ENCODE measurements at places on chromosomes 11 and 22. TPM values are rescaled to one million over a fixed set of nuclear protein-coding genes. Genes with fewer than 3 reads are reported as not detected.

GRCh38 chr11:61972672-61973475 is 5.4 kb upstream of the FTH1 start:
- DNase-seq, result peak; percentile 89

GRCh38 chr11:35943713-35944502 is at the start of gene LDLRAD3:
Gene LDLRAD3 (plus strand): TSS chr11:35944062. CDS start chr11:35944099, 37 bp downstream.
- DNase-seq, result peak; percentile 77

GRCh38 chr22:24894998-24895397 is 51.5 kb downstream of the LHFPL7 start:
- DNase-seq, result peak; percentile 44

DNA sequence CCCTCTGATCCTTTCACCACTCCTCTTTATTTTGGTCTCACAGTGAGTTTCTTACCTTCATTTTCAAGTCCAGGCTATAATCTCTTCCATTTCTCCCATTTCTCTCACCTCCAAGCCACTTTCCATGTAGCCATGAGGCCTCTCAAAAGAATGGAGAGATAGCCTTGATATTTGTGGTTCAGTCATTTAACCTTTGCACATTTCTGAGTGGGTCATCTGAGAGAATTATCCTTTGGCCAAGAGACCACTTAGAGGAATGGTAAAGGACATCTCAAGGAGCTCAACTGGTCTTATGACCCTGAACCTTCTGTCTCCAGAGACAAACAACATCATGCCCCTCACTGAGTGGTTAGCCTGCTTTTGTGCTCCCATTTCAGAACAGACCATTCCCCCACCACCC is 121.1 kb downstream of the KIRREL3 start:
- DNase-seq, result no peak

- DNase-seq, result no peak
Measured at GRCh38 chr11:38423042-38423441, 1825.0 kb upstream of the RAG2 start.

GRCh38 chr11:33649944-33650343 is 50.7 kb downstream of the C11orf91 start:
- no peak for DNase-seq

DNA sequence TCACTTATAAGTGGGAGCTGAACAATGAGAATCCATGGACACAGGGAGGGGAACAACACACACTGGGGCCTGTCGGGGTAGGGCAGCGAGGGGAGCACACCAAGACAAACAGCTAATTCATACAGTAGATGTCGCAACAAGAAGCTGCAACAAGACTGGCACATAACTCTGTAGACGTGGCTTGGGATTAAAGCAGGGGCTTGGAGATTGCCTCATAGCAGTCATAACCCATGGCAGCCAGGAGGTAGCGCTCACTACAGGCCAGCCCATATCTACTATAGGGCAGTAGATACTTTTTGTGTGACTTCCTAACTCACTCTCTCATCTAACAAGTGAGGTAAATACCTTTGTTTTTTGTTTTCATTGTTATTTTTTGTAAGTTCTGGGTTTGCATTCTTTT is 1.7 kb upstream of the OR9G4 start:
- no peak for DNase-seq

DNA sequence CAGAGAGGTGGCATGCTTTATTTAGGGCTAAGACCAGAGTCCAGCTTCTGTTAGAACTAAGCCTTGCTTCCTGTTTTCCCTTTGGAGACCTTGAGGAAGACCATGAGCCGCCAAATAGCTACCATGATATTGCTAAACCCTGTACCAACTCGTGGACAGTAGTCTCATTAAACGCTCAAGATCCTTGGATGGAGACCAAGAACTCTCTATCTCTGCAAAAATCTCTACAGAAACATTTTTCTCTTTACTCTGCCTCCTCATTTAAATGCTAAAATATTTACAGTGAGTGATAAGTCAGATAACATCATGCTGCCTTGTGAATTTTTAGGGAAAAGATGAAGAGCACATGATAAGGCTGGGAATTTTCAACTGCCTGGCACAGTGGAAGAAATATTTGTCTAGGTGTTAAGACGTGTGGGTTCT is 197.8 kb downstream of the MAML2 start:
- DNase-seq, result peak; percentile 43

- DNase-seq, result peak; percentile 99
Measured at GRCh38 chr22:25747245-25747944, 5.4 kb downstream of the MYO18B start.

GRCh38 chr11:126336671-126337101 is 18.8 kb upstream of the ST3GAL4 start:
- DNase-seq, result no peak

DNA sequence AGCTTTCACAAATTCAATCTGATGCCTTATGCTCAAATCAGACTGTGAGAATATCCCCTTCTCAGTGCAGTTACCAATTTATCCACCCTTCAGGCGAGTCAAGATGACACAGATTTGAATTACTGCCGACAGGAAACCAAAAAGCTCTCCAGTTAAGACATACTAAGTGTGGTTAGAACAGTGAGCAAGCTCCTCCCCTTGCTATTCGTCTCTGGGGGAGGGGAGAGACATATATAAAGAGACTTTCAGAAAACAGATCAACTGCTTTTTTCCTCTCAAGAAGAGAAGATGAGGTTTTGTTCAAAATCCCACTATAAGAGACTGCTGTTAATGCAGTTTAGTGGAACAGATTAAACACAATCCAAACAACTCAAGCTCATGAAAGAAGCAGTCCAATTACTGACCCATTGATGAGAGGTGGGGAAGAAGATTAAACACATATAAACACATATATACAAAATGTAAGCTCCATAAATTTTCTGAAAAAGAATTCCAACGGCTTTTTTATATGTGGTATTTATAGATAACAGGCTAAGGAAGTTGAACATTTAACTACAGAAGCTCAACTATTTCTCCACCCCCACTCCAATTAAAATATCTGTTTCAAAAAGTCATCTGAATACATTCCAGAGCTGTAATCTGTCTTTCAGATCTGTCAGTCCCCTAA is 102.7 kb downstream of the MRTFA start:
- peak; percentile 77 for DNase-seq

- DNase-seq, result no peak
Measured at GRCh38 chr11:94545264-94546161, 1.8 kb downstream of the FUT4 start.

GRCh38 chr11:4884361-4884760 is 2.7 kb downstream of the OR51T1 start:
- DNase-seq, result peak; percentile 51

The SOX10 gene
- 0.10 TPM for total RNA-seq

The RCOR2 gene
- 20.3 TPM for total RNA-seq

The ENTHD1 gene
- total RNA-seq, result not detected

The IL10RA gene
- 0.12 TPM for total RNA-seq
